Upper lobe of right lung (tissue), 1 donor: ENCODE measurements at places on chromosomes 4 and X. TPM values are rescaled to one million over a fixed set of nuclear protein-coding genes. Genes with fewer than 3 reads are reported as not detected.

- DNase-seq, result no peak
These were observed 71.3 kb upstream of the FBXW7 start for GRCh38 chr4:152607178-152607577.

DNA sequence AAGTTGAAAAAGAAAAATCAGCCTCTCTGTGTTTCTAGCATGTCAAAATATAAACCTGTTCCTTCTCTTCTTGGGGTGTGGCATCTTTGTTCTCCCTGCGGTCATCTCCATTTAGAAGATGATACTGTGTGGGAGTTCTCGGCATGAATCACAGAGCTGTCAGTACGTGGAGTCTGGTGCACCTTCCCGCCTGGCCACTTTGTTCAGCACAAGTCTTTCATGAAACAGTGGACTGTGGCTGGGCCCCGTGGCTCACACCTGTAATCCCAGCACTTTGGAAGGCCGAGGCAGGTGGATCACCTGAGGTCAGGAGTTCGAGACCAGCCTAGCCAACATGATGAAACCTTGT is 166.5 kb downstream of the MAML3 start:
- DNase-seq, result no peak

- DNase-seq, result no peak
These were observed 329.0 kb downstream of the STIM2 start for GRCh38 chr4:27189683-27190082.

DNA sequence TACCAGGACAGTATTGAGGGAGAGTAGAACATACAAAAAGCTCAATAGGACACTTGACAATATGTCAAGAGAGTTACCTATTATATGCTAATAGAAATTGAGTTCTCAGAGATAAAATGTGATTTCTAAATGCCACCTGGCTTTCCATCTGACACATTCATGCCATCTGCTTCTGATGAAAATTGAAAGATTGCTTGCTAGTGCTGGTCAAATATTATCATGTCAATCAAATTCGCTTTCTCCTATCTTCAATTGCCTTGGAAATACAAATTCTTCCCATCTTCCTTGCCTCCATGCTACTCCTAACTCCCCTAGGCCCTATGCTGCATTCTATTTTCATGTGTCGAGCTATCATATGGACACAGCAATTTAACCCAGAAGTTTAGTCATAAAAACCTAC is 1076.9 kb downstream of the ARAP2 start:
- no peak for DNase-seq

- no peak for DNase-seq
These were observed 14.1 kb upstream of the CYTL1 start for GRCh38 chr4:5033281-5033841.

- no peak for DNase-seq
These were observed 10.3 kb downstream of the FHDC1 start for GRCh38 chr4:152946446-152946845.

DNA sequence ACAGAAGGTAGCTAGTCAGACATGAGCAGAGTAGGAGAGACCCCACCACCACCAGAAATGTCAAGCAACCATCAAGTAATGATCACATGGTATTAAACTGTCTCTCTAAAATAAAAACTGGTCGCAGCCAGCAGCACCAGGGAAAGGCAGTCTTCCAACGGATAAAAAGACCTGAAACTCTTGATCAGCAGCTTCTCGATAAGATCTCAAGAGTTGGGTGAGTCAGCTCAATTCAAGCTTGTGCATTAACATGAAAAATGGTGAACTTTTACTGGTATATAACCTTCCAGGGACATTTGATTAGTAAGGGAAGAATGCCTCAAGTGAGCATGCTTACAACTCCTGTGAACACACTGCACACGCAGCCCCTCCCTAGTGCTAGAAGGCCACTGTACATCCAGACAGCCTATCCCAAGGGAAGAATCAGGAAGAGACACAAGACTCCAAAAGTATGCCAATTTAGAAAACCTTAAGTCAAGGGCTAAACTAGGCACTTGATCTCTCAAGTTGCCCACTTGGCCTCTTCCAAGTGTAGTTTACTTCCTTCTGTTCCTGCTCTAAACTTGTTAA is 270.0 kb upstream of the GNPDA2 start:
- DNase-seq, result no peak

DNA sequence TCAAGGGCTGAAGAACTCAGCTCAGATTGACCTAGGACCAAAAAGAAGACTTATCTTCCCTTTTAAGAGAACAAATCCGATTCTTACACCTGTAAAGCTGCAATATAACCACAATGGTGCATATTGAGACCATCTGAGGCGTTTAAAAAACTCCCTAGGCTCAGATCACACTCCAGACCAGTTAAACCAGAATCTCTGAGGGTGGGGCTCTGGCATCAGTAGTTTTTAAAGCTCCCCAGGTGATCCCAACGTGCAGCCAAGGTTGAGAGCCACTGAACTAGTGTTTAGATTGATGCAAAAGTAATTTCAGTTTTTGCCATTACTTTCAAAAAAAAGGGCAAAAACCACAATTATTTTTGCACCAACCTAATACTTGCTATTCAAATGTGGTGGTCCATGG is 73.9 kb upstream of the GPM6B start:
- DNase-seq, result no peak

- no peak for DNase-seq
These were observed 115.6 kb downstream of the ARAP2 start for GRCh38 chr4:36128689-36129088.

Gene SYP
- 3.5 TPM for total RNA-seq

GRCh38 chr4:113384600-113384999 is 335.1 kb downstream of the ANK2 start:
- no peak for DNase-seq

DNA sequence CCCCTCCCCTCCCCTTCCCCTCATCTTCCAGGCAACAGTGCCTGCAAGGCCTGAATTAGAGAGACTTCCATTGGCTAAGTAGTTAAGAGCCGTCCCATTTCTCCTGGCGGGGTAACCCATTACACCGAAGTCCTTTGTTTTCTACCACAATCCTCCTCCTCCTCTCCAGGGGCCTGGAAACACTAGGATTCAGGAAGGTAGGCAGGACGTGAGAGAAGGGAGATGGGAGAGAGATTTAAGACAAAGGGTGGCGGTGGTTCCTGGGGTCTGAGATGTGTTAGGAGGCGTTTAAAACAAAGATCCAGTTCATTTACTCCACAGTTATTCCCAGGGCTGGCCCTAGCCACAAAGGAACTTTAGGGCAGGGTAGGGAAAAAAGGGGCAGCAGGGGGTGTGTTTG is 28.0 kb downstream of the NYX start:
- DNase-seq, result no peak

DNA sequence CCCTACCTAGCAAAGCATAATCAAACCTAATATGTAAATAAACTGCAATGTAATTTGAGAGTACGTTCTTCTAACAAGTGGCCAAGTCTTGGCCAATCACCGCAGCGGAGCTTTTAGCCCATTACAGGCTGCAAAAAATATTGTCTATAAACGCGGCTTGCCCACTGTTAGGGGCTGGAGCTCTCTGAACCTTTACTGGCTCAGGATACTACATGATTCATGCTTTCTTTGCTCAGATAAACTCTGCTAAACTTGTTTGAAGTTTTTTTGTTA is 990 bp upstream of the HADH start:
- no peak for DNase-seq

- DNase-seq, result peak; percentile 70
These were observed 519 bp downstream of the SLC25A4 start for GRCh38 chr4:185143601-185143969.

GRCh38 chrX:70478526-70479245 is 34.1 kb downstream of the DLG3 start:
- no peak for DNase-seq

DNA sequence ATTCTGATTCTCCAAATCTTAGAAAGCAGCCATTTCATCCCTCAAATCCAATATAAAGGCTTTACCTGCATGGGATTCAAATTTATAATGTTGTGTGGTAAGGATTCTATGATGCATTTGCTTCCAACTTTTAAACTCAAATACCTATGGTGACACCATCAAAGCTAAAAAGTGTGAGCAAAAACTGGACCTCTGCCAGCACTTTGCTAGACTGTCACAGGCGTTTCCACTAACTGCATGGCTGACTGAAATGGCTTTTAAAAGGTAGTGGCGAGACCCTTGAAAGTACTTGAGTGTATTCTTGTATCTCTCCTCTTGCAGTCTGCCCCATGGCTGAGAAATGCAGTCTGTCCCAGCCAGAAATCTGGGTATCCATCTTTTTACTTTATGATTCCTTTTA is 169.4 kb downstream of the AMELX start:
- DNase-seq, result no peak

DNA sequence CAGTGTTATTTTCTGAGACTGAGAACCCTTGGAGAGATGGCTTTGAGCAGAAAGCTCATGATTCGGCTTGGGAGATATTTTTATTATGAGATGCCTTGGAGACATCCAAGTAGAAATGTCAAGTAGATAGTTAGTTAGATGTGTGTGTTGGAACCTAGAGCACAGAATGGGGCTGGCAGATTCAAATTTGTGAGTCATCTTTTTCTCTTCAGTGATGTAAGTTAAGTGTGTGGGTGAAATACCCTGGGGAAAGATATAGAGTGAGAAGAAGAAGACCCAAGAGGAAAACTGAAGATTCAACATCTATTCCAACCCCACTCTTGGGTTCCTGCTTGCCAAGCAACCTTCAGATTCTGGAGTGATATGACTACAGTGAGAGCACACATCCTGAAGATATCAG is 580.8 kb upstream of the AMOT start:
- DNase-seq, result no peak

DNA sequence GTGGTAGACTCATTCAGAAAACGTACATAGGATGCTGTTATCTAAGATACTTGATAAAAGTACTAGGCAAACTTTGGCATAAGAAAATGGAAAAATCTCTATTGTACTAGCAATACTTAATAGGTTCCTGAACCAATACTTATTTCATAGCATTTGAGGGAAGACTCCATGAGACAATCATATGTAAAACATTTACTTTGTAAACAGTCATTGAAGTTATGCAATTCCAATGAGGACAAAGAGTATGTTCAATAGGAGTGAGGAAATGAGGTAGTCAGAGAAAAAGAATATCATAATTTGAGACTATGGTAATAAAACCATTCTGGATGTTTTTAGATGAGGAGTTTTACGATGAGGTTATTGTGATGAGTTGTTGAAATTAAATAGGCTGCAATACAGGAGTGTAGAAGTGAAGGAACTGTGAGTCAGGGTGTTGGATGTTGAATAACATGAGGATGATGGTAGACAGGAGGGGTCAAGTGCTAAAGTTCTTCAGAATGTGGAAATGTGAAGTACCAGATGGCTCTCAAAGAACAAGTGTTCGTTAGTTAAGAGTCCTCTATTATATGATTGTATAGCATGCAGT is 397.9 kb downstream of the PPP3CA start:
- DNase-seq, result no peak

Gene UGT2B10
- not detected for total RNA-seq

- DNase-seq, result no peak
These were observed 45.6 kb upstream of the CHRNA9 start for GRCh38 chr4:40289366-40290188.

Gene ASB12
- total RNA-seq, result 0.32 TPM

DNA sequence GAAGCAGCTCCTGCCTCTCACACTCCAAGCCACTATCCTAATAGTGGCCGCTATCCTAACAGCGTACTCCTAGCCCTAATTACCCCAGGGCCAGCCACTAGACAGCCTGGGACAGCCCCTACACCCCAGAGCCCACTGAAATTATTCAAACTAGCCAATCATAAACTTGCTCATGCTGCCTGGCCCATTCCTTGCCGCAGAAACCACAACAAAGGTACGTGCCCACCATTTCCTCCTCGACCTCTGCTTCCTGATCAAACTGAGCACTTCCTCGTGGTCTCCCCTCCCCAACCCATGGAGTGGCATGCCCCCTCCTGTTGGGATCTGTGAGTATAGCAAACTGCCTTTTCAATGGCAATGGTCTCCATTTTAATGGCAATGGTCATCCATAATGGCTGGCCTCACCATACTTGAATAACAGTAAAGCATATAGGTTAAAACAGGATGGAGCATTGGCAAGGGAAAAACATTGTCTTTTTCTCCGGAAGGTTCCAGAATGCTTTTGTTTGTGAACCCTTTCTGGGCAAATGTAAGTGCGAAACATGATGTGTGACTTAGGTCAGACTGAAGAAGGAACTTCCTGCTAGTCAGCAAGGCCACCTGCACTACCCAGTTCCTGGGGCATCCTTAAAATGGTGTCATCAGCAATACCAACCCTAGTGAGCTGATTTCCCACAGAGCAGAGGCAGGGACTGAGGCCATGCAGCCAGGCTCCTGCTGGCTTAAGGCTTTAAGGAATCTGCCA is 107.1 kb upstream of the ATP6AP2 start:
- DNase-seq, result no peak

- no peak for DNase-seq
These were observed 89.5 kb downstream of the HS3ST1 start for GRCh38 chr4:11338956-11339782.

DNA sequence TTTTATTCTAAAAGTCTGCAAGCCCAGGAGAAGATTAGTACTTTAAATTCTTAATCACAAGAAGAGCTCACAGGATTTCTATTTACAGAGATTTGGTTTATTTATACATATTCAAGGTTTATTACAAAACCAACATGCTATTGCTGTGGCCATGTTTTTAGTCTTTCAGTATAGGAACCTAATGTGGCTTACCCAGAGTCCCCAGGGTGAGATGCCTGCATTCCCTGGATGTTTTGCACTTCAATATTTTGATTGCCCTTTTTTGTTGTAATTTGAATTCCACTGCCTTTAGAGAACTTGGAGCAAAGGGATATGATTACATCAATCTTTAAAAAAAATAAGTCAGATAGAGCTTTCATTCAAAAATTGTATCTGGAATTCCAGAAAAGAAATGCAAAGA is 146.0 kb upstream of the FRMPD4 start:
- DNase-seq, result no peak

- DNase-seq, result no peak
These were observed 5.2 kb downstream of the TFE3 start for GRCh38 chrX:49037883-49038475.

GRCh38 chrX:23888887-23889501 is 18.7 kb downstream of the APOO start:
- no peak for DNase-seq

- no peak for DNase-seq
These were observed 559.1 kb downstream of the FSTL5 start for GRCh38 chr4:161604516-161605300.

GRCh38 chrX:48471504-48471903 is 1.4 kb upstream of the SLC38A5 start:
- no peak for DNase-seq

- DNase-seq, result no peak
These were observed 193.1 kb downstream of the LDB2 start for GRCh38 chr4:16705341-16705740.
